Endothelial cell (in vitro differentiated cells): ENCODE measurements at places on chromosomes 12 and 14. TPM values are rescaled to one million over a fixed set of nuclear protein-coding genes. Genes with fewer than 3 reads are reported as not detected.

DNA sequence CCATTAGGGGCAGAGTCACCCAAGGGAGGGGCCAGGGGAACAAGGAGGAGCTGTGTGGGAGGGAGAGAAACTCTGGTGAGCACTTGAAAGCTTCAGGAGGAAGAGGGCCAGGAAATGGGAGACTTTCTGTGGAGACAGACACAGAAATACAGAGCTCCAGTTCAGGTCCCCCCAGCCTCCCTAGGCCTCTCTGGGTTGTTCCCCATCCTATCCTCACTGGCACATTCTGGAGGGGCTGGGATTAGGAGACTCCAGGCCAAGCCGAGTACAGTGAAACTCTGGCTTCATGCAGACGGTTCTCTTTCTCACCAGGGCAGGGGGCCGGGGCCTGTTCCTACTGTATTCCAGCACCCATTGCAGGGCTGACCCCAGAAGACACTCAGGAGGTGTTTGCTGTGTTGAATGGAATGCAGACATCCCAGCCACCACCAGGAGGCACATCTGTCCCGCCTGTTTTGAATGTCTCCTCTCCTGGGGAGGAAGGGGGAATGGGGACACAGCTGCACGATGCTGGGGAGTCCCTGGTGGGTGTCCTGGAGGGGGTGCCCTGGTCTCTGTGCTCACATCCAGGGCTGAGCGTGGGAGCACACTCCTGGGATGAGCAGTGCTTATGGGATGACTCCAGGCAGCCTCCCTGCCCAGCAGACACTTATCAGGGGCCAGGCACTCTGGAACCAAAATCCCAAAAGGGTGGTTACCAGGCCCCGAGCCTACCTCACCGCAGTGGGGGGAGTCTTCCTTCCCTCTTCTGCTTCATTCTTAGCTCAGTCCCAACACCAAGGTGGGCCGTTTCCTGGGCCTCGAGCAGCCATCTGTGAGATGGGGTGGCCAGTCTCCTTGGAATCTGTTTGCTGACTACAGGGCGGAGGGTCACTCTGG lies 5.5 kb upstream of the KRT84 start:
- DNase-seq, result peak; percentile 47

GALNT16 gene
- 2.8 TPM for total RNA-seq

DNA sequence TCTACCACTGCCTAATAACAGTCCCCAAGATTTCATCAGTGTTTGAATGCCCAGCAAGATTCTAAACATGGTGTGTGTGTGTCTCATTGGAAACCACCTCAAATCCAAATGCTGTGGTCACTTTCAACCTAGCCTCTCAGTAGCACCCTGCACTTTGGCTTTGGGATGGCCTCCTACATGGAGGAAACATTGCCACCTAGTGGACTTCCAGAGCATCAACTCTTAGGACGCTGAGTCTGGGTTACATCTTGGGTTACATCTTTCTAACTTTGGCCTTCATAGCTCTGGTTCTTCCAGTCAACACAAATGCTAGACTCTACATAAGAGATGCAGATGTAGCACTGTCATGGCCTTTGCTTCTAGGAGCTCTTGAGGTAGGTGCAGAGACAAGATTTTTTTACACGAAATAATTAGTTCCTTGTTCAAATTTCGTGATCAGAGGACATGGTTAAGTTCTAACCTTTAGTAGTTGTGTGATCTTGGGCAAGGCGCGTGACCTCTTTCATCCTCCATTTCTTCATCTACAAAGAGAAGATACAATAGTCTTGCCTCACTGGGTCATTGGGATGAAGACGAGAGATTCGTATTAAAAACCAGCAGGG lies 113.5 kb upstream of the VASH1 start:
- DNase-seq, result peak; percentile 32

DNA sequence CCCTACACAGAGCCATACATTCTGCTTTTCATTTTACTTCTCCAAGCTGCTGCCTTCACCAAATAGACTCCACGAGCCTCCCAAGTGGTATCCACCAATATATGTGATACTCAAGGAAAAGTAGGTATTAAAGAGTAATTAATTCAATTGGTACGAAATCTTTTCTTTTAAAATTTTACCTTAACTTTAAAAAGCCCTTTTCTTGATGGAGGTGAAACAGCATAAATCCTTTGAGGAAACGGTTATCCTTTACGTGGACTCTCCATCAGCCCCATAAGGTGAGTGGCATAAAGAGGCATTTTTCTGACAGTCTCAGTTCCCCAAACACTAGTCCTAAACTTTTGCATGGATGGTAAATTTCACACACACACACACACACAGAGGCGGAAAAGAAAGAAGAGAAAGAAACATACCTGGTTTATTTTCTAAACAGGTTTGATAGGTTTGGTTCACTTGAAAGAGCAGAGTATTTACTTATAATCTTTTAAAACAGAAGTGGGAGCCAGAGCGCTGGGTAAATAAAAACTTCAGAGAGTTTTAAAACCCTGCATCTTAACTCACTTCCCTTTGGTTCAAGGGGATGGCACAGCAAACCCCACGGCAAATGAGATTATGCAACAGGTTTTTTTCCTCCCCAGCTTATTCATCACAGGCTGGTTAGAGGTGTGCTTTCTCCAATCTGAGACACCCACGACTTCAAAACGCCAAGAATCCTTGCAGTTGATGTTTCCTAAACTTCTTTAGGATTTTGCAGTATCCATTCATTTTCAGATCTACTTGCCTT lies 1.9 kb downstream of the DUSP16 start:
- no peak for DNase-seq

DNA sequence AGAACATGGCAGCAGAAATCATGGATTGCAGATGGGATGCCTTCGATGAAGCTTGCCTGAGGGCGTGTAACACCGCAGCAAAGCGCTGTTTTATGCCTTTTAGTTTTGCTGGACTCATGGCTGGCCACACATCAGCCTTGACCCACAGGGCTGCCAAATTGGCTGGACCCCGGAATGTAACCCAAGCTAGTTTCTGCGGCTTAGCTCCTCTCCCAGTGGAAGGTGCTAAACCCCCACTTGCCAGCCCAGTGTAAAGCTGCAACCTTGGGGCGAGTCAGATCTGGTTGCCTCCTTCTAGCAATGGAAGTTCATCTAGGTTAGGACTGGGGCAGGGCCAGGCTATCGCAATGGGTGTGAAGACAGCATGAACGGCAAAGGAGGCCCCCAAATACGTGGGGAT lies 38.3 kb downstream of the MEG3 start:
- no peak for DNase-seq

DNA sequence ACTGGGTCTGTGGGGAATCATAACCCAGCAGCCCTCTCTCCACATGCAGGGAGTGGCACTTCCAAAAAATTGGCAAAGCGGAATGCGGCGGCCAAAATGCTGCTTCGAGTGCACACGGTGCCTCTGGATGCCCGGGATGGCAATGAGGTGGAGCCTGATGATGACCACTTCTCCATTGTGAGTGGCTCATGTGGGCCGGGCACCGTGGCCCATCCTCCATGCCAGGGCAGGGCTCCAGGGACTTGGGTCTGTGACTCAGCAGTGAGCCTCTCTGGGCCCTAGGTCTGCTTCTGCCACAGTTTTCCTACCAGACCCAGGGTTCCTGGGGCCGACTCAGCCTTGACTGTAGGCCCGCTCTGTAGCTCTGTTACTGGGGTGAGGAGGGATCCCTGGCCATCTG lies 2.2 kb downstream of the NPFF start:
- no peak for DNase-seq
